ENCODE measurements at places on chromosomes 3 and 15.

GRCh38 chr3:190301591-190301990 lies 20.7 kb downstream of the CLDN1 start:
- DNase-seq, result no peak

DNA sequence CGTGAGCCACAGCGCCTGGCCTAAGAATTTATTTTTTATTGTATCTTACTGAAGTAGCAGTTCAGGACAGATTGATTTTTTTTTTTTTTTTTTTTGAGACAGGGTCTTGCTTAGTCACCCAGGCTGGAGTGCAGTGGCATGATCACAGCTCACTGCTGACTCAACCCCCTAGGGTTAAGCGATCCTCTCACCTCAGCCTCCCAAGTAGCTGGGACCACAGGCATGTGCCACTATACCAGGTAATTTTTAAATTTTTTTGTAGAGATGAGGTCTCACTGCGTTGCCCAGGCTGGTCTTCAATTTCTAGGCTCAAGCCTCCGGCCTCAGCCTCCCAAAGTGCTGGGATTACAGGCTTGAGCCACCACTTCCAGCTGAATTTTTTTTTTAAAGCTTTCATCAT lies 99.8 kb upstream of the HERC1 start:
- peak; percentile 24 for DNase-seq

GRCh38 chr3:172213904-172214303 lies 174.5 kb downstream of the FNDC3B start:
- no peak for DNase-seq

DNA sequence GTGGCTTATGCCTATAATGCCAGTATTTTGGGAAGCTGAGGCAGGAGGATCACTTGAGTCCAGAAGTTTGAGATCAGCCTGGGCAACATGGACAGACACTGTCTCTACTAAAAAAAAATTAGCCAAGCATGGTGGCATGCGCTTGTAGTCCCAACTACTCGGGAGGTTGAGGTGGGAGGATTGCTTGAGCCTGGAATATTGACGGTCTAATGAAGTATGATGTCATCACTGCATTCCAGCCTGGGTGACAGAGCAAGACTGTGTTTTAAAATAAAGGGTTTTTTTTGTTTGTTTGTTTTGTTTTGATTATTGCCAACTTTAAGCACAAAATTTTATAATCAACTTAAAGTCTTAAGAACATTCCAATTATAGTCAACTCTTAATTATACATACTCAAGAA lies 6.8 kb downstream of the PLSCR1 start:
- DNase-seq, result no peak

- DNase-seq, result no peak
Observed at GRCh38 chr3:145175626-145176025, 985.4 kb downstream of the PLOD2 start.

DNA sequence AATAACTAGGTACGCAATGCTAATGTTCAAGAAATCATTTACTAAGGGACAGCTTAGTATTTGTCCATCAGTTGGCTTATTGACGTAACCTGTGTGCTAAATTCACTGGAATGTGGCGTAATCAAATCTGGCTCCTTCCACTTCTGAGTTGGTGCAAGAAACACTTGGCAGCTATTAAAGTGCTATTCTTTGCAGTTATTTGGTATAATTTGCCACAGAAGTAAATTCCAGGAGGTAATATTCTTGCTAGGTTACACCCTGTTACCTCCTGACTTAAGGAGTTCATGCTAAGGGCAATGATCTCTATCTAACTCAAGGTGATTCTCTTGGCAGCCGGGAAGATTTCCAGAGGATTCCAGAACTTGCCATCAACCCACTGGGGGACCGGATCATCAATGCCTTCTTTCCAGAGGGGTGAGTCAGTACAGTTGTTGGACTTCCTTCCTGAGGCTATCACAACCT lies 25.5 kb downstream of the CHP1 start:
- no peak for DNase-seq

GRCh38 chr15:93460717-93461116 lies 371.7 kb upstream of the RGMA start:
- no peak for DNase-seq

DNA sequence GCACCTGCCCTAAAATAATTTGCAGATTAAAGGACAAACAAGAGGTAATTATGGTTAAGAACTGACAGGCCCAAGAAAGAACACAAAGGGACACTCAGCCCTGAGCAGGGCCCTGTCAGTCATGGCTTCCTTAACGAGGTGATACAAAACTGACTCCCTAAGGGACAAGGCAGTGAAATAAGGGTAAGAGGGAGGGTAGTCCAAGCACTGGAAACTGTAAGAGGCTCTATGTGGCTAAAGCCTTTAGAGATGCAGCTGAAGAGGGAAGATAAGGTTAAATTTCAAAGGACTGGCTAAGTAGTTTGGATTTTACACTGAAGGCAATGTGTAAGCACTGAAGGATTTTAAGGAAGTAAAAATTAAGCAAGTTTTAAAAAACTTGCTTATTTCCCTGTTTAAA lies 3.9 kb downstream of the ATR start:
- DNase-seq, result no peak

DNA sequence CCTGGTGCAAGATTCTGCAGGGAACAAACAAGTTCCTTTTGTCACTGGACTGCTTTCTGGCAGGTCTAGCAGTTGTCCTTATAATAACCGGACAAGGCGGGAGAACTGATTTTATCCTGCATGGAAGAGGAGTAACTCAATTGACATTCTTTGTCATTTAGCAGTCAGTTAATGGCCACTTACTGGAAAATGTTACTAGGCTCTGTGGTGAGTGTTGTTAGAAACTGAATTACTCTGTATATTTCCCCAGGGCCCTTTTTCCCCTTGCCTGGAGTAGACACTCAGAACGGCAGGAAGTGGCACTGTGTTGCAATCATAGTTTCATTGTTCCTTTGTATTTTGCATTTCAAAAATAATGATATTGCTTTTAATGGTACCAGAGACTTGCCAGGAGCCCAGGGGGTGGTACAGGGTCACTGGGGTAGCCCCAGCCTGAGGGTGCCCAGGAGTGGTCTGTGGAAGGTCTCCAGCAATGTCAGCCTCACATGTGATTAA lies 318.6 kb upstream of the LRRFIP2 start:
- no peak for DNase-seq

DNA sequence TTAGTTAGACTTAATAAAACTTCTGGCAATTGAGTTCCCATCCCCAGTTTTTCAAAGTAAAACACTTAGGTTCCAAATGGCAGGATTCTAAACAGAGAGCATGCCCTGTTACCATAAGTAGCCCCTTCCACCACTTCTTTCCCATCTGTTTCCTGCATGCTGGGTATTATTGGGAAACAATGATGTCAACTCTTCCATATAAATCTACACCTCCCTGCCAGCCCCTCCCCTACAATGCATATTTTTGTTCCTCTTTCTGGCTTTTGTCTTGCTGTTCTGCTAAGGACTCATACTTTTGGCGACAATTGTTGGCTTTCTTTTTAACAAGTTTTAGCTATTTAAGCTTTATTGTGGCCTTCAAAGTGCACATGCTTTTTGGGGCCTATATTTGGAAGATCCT lies 11.1 kb downstream of the ARHGAP31 start:
- DNase-seq, result no peak

DNA sequence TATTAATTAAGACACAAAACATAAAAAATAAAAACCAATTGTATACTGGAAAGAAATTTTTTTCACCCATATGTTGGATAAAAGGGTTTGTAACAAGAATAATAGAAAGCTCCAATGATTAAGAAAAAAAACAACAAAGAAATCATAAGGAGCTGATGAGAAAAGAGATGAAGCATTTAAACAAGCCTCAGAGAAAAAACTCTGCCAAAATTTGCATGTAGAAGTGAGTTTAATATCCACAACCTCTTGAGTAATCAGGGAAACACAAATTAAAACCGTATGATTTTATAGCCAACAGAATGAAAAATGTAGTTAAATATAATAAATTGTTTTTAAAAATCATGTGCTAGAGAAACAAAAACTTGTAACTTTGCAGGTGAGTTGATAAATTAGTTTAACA lies 192.9 kb downstream of the BCHE start:
- no peak for DNase-seq

DNA sequence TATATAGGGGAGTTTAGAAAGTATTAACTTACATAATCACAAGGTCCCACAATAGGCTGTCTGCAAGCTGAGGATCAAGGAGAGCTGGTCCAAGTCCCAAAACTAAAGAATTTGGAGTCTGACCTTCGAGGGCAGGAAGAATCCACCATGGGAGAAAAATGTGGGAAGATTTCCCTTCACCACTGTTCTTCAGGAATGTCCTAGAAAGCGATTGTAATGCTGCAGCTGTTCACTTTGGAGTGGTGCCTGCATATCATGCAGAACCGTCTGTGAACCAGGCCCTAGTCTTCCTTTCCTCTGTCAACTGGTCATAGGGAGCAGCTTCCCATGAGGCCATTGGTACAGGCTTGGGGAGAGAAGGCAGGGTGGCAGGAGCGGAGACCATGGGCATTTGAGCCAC lies 497.9 kb upstream of the ARPP21 start:
- DNase-seq, result no peak

DNA sequence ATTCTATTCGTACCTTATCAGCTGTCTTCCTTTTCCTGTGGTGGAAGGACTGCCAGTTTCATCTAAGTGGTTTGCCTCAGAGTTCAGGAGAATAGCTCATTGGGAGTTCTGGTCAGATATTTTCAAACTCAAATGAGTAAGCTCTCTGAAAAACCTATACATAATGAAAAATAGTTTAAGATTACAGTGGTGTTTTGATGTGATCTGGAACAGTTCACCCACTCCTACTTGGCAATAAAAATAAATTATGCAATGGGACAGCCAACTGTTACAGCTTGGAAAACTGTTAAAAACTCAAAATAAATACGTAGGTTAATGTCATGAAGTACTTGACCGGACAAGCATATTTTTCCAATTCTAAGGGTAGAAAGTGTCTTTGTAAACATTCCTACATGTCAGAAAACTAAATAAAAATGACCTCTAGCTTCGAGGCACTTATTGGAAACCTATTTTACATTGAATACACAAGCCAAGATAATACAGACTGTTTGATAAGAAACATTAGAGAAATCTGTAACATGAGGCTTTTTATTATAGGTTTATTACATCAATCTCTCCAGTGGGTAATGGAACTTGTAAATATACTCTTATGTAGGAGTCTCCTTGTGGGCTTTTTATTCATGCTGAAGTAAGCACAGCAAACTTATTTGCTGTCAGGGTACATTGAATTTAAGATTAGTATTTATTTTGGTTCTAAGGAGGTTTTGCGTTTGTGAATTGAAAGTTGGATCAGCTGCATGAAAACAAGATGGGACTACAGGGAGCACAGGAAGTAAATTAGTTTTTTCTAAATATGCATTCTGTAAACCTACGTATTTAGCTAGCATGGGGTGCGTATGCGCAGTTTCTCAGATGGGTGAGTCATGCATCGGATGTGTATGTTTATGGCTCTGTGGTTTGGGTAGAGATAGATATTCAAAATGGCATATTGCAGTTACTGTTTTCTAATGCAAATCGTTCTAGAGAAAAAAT lies 453.1 kb downstream of the IL5RA start:
- DNase-seq, result peak; percentile 95

GRCh38 chr3:143337387-143337786 lies 217.8 kb downstream of the CHST2 start:
- no peak for DNase-seq

GRCh38 chr3:99576904-99577559 lies 61.4 kb upstream of the COL8A1 start:
- DNase-seq, result peak; percentile 46

GRCh38 chr3:107739227-107739626 lies 216.5 kb downstream of the BBX start:
- no peak for DNase-seq

DNA sequence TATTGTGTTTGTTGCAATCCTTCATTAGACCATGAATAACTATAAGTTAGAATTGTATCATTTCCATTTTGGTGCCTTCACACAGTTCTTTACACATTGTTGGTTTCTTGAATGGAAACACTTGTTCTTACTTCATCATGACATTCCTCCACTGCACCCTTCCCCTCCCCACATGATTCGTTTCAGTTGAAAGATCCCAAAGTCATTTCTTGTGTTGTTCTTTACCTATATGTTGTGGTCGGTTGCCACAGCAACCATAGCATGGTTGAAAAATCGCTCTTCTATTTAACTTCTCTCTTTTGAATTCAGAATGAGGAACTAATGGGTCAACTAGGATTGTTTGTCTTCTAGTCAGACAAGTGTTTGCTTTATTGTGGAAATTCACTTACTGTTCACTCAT lies 103.3 kb downstream of the IL1RAP start:
- DNase-seq, result no peak

DNA sequence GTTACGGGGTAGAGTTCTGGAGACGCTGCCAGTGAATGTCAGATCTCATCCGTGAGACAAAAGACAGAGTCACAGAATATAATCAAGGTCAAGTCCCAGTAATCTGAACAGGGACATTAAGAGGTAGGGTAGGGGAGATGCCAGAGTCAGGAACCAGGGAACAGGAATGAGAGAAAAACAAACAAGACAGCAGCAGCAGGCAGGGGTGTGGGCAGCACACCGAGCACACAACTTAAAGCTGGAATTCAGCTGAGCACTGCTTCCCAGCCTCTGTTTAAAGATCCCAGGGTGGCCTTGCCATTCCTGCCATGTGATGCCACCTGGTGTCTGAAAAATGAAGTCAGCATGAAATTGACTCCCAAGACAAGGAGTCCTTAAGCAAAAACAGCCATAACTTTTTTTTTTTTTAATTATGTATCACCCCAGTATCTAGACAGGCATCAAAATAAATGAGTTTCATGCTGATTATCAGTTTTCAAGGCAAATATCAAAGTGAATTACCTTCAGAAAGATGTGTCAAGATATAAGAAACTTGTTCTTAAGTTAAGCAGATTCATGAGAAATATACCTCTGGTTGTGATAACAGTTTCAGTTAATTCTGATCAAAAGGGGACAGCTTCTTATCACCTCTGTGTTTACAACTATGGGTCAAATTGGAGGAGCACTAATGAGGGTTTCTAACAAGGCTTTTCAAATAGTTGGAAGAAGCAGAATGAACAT lies 203.7 kb downstream of the SLC9A9 start:
- DNase-seq, result peak; percentile 59

GRCh38 chr15:25780479-25781255 lies 82.5 kb downstream of the ATP10A start:
- no peak for DNase-seq

- no peak for DNase-seq
Observed at GRCh38 chr3:128149650-128150049, 3.6 kb upstream of the EEFSEC start.

- no peak for DNase-seq
Observed at GRCh38 chr3:5822843-5823242, 635.3 kb downstream of the EDEM1 start.

GRCh38 chr15:70025413-70026296 lies 72.1 kb downstream of the TLE3 start:
- no peak for DNase-seq

- DNase-seq, result peak; percentile 97
Observed at GRCh38 chr15:73573572-73573971, 59.6 kb downstream of the NPTN start.

- DNase-seq, result no peak
Observed at GRCh38 chr3:165204445-165204844, 8.3 kb upstream of the SLITRK3 start.

GRCh38 chr15:31200735-31201151 lies 99.2 kb upstream of the TRPM1 start:
- peak; percentile 39 for DNase-seq

GRCh38 chr3:55661141-55661540 lies 174.0 kb upstream of the WNT5A start:
- no peak for DNase-seq

GRCh38 chr3:194756791-194757325 lies 71.2 kb downstream of the FAM43A start:
- no peak for DNase-seq

- no peak for DNase-seq
Observed at GRCh38 chr3:192434186-192434585, 293.2 kb downstream of the FGF12 start.

GRCh38 chr3:81891055-81891895 lies 129.8 kb upstream of the GBE1 start:
- DNase-seq, result no peak

- no peak for DNase-seq
Observed at GRCh38 chr3:190706582-190706981, 155.9 kb downstream of the GMNC start.

Measured in IMR-90 (cell line).